GM23338 (cell line): ENCODE measurements at places on chromosomes 3 and 15. TPM values are rescaled to one million over a fixed set of nuclear protein-coding genes. Genes with fewer than 3 reads are reported as not detected.

- no peak overlapping the region for H3K27ac ChIP-seq
- H3K4me1 ChIP-seq: no peaks in the 10 kb centered on the region
- H3K36me3 ChIP-seq: no peaks in the 10 kb centered on the region
- no peak overlapping the region for H3K4me3 ChIP-seq
Observed at GRCh38 chr3:194739498-194740284, 54.0 kb downstream of the FAM43A start.

- H3K27me3 ChIP-seq: no peaks in the 10 kb centered on the region
- H3K27ac ChIP-seq: no peak overlapping the region
- H3K4me3 ChIP-seq: no peak overlapping the region
- no peaks in the 10 kb centered on the region for H3K36me3 ChIP-seq
Observed at GRCh38 chr3:66363148-66363547, 137.7 kb downstream of the LRIG1 start.

LXN gene
- 5.5 and 5.6 TPM in 2 replicates for total RNA-seq

CNTN4 gene
- 1.1 and 4.0 TPM in 2 replicates for total RNA-seq

- no peaks in the 10 kb centered on the region for H3K27me3 ChIP-seq
- H3K4me3 ChIP-seq: no peak overlapping the region
- no peaks in the 10 kb centered on the region for H3K36me3 ChIP-seq
Observed at GRCh38 chr3:85426121-85426520, 467.3 kb downstream of the CADM2 start.

DNA sequence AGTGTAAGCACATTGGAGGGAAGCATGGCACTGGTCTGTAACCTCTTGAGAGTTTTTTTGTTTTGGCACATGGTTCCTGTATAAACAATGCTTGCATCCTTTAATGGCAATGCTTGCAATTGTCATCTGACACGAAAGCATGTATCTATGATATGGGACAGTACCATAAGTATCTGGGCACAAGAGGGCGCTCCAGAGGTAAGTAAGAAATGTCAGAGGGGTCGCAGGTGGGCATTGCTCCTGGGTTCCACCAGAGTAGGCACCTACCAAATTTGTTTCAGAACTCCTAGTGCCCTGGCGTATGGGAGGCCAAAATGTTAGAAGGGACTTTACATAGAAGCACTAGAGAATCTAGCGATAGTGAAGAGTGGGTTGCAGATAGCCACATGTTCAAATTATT is 58.7 kb upstream of the BCHE start:
- H3K4me1 ChIP-seq: peaks cover 22% of the 10 kb centered on the region; the same call in 1 of the 2 replicates
- DNase-seq: peak; percentile 97
- no peaks in the 10 kb centered on the region for H3K36me3 ChIP-seq
- H3K27me3 ChIP-seq: no peaks in the 10 kb centered on the region
- no peak overlapping the region for H3K4me3 ChIP-seq
